ENCODE measurements at places on chromosomes 1 and 21.

- no peak for DNase-seq
Observed at GRCh38 chr21:46478910-46479309, 20.2 kb downstream of the DIP2A start.

DNA sequence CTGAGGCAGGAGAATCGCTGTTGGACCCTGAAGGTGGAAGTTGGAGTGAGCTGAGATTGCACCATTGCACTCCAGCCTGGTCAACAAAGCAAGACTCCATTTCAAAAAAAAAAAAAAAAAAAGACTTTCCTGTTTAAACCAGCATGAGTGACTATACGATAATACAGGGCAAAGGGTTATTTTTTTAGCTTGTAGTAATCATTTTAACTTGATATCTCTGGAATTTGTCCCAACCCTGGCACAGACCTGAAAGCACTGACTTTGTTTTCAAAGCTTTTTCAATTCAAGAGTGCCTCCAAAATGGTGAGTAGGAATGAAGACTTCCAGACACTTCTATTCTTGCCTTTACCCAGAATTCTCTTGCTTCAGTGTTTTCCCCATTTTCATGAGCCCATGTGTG lies 4.4 kb upstream of the TMCO2 start:
- DNase-seq: no peak

DNA sequence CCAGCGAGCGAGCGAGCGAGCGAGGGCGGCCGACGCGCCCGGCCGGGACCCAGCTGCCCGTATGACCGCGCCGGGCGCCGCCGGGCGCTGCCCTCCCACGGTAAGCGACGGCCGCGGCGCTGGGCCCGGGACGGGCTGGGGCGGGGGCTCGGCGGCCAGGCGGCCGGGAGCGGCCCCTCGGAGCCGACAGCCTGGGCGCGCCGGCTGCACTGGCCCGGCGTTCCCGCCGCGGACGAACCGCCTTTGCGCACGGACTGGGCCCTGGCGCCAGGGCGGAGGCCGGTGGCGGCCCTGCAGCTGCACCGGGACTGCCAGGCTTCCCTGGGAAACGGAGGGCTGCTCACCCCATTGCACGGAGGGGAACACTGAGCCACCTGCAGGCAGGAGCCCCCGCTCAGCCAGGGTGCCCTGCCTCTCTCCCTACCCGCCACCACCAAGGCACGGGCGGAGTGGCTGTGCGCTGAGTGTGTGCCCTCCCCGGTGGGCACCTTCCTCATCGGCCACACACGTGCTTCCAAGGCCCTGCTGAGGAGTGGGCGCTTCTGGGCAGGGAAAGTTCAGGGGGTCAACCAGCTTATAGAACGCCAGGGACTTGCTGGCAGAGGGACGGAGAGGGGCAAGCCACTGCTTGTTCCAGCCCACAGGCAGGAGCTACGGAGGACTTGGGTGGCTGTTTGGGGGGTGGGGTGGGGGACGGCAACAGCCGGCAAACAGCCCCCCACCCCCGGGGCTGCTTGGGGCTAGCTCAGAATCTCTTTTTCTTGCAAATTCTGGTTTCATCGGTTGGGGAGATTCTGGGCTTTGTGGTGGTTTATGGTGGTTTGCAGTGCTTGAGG lies 532 bp downstream of the CSF1 start:
- no peak for DNase-seq

- no peak for DNase-seq
Observed at GRCh38 chr1:17653728-17654351, 101.3 kb upstream of the ACTL8 start.

GRCh38 chr21:44375281-44375651 lies 21.8 kb downstream of the TRPM2 start:
- DNase-seq: no peak

Data from activated T-helper 1 cell treated with Interleukin-2 at 50 U/mL for 16 hours (primary cell).